ENCODE measurements at places on chromosomes 12 and 14. TPM values are rescaled to one million over a fixed set of nuclear protein-coding genes. Genes with fewer than 3 reads are reported as not detected.

- H3K27ac ChIP-seq: no peak overlapping the region
- no peak for DNase-seq
- H3K36me3 ChIP-seq: no peaks in the 10 kb centered on the region
- no peaks in the 10 kb centered on the region for H3K27me3 ChIP-seq
These were observed 184.8 kb downstream of the SPTSSA start for GRCh38 chr14:34277191-34277590.

The KLRF1 gene
- polyA plus RNA-seq: 2.2 TPM

The CLEC9A gene
- not detected for polyA plus RNA-seq

The OR6C65 gene
- not detected for polyA plus RNA-seq
